ENCODE measurements at places on chromosomes 12 and 14.

- no peak for DNase-seq
Measured at GRCh38 chr12:26566675-26567074, 266.3 kb downstream of the ITPR2 start.

DNA sequence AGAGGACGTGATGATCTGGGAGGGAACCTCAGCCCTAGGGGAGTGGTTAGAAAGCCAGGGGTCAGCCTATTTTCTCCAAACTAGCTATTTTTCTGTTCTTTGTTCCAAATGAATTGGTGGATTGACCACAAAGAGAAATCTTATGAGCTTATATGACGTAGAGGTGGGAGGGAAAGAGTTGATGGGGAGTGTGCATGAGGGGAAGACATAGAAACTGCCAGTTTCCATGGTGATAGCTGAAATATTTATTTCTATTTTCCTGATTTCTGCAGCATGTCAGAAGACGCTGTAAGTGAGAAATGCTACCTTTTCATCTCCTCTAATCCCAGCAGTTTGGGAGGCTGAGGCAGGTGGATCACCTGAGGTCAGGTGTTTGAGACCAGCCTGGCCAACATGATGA is 51.4 kb upstream of the CISTR start:
- DNase-seq: no peak

DNA sequence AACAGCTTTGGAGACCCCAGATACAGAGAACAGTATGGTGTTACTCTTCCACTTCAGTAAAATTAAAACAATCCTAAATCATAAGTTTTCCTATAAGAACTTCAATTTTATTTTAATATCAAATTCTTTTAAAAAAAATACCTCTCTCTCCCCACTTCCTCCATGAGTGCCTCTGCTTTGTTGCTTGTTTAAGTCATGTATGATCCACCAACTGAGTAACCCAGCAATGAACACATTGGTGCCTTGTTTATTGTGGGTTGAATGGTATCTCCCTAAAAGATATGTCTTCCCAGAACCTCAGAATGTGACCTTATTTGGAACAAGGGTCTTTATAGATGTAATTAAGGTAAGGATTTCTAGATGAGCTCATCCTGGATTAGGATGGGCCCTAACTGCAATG is 143.5 kb upstream of the EGLN3 start:
- DNase-seq: no peak

DNA sequence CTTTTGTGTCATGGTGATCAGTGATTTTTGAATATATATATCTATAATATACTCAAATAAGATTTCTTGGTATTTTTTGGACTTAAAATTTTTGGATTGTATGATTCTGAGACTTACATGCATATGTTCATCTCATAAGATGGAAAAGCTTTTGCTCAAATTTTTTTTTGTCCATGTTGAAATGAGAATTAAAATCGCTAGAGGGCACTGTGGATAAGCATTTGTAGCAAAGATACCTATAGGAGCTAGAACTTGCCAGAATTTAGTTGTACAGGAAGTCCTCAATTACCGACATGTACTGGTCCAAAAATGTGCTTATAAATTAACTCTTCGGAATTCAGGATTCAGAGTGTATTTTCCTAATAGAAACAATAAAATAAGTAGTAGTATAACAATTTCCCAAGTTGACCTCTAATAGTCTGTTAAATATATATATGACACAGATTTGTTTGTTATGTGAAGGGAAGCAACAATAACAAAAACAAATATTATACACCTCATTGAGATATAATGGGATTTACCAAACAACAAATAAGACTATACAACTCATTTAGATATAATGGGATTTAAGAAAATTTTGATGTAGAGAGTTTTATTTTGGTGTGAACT is 179.6 kb downstream of the TMEM117 start:
- no peak for DNase-seq

DNA sequence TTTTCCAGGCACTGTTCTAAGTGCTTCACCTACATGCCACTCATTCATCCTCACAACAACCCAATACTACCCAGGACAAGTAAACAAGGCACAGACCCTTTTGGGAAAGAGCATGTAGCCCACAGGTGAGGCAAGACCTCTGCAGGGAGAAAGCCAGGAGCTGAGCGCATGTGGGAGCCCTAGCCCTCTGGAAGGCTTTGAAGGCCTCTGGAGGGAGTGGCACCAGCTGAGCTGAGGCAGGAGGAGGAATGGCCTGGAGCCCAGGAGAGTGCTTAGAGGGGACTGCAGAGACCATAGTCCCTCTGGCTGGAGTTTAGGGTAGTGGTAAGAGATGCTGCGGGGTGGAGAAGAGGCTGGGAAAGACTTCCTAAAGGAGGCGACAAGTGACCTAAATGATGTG is 516.5 kb downstream of the FUT8 start:
- DNase-seq: no peak

- no peak for DNase-seq
Measured at GRCh38 chr12:65885312-65885711, 61.0 kb downstream of the HMGA2 start.

DNA sequence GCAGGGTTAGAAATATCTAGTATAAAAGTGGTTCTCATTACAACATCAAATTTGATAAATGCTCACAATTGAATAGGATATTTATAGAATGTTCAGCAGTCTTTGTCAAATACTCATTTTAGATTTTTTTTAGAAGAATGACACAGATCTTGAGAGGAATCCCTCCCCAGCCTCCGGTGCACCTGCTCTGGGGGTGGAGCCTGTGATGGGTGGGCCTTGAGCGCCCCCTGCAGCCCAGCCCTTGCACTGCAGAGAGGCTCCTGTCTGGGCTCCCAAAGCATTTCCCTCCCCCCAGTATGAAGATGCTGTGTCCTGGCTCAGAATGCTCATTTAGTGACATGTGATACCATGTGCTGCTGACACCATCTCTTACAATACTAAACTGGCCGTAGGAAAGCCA is 792.3 kb downstream of the TMEM121 start:
- peak; percentile 46 for DNase-seq

GRCh38 chr12:116397148-116397547 is 119.7 kb upstream of the MED13L start:
- DNase-seq: no peak

GRCh38 chr12:108838194-108839017 is 19.0 kb downstream of the SSH1 start:
- DNase-seq: peak; percentile 33

DNA sequence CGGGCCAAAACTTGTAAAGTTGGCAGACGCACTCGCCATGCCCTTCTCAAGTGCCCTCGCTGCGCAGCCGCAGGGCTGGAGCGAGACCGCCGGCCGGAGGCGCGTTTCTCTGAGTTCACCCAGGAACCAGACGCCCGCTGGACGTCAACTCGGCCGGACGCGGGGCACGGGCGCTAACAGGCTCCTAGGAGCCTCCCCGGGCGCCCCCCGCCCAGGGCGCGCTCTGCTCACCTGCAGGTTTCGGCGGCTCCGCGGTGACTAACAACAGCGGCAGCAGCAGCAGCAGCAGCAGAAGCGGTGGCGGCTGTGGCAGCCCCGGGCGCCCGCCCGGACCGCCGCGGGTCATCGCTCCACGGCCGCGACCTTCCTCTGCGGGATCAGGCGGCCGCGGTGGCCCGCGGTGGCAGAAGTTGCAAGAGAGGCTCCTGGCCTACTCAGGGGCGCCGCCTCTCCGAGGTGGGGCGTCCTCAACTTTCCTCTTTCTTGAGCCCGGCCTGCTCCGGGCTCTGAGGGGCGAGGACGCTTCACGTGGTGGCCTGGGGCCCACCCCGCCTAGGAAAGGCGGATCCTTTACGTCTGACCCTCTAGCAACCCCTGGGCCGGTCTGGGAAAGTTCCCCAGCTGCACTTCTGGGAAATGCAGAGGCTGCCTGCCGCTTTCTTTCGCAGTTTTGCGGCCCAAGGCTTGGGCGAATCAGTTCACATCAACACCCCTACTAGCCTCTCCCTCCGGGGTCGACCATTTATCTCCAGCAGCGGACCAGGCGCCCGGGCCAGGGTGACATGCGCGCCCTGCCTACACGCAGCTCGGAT is at the start of gene PLBD1:
PLBD1 (minus strand) TSS at position 533 of the 812 bp plus-strand sequence; CDS start at position 346, 187 bp downstream.
- no peak for DNase-seq

- DNase-seq: no peak
Measured at GRCh38 chr14:75877292-75877691, 104.5 kb downstream of the TGFB3 start.

DNA sequence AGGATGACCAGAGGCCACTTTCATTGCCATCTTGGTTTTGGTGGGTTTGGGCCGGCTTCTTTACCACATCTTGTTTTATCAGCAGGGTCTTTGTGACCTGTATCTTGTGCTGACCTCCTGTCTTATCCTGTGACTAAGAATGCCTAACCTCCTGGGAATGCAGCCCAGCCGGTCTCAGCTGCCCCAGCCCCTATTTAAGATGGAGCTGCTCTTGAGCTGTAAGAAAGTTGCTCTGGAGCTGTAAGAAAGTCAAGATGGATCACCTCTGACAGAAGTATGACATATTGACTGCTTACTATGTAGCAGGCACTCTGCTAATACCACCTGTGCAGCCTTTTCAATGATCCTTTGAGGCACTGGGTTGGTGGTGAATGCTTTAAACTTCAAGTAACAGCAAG is 52.1 kb downstream of the RIN3 start:
- DNase-seq: no peak

DNA sequence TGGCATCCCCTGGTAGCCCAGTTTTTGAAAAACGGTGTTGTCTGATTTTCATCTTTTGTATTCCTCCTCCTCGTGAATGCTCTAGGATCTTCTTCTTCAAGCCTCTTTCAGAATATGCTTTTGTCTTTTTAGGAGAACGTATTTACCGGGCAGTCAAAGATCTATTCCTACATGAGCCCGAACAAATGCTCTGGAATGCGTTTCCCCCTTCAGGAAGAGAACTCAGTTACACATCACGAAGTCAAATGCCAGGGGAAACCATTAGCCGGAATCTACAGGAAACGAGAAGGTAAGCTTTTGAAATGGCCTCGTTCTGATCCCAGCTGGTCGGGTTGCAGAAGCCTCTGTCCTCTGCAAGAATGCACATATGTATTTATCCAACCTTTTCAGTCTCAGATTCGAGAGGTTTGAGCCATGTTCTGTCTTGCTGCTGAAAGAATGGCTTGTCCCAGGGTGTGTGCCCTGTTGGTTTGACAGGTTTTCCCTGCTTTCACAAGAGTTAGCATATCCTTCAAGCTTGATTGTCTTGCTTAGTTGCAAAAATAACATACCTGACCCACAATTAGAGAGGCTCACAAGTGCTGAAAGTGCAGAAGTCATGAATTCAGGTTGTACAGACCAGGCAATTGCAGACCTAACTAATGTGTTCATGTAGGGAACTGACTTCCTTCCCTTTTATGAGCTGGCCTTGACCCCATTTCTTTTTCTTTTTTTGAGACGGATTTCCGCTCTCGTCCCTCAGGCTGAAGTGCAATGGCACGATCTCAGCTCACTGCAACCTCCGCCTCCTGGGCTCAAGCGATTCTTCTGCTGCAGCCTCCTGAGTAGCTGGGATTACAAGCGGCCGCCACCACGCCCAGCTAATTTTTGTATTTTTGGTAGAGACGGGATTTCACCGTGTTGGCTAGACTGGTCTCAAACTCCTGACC is 6.8 kb downstream of the KMT5A start:
- no peak for DNase-seq

DNA sequence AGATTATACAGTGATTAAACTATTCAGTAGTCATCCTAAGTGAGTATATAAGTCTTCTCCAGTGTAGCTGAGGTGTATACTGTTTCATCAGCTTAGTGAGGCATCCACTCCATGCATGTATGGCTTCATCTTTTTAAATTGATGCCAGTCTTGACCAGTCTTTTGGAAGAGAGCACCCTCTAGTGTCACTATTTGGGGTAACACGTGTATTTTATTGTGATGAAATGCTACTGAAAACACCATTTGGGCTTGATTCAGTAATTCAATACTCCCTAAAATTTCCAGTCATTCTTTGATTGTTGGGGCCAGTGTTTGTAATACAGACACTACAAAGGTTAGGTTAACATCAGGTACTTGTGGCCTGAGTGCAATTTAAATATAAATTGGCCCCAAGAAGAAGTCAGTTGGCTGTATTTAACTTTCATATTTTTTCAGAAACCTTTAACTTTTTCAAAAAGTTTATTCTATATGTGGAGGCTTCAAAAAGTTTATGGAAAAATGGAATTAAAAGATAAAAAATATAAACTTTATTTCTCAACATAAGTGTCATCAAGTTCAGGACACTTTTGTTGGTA is 35.3 kb downstream of the MIPOL1 start:
- no peak for DNase-seq

DNA sequence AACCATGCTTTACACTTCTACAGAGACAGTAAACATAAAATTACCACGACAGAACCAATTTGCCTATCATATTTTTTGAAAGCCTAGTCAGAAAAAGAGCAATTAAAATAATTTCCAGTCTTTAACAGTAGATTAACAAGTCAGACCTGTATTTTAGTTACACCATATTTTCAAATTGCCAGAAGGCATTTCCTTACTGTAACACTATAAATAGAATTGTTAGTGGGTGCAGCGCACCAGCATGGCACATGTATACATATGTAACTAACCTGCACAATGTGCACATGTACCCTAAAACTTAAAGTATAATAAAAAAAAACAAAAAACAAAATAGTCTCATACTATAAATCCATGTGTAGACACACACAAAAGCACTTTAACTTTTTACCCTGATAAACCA is 16.0 kb downstream of the SOS2 start:
- no peak for DNase-seq

GRCh38 chr12:66688846-66689439 is 10.1 kb upstream of the GRIP1 start:
- no peak for DNase-seq

DNA sequence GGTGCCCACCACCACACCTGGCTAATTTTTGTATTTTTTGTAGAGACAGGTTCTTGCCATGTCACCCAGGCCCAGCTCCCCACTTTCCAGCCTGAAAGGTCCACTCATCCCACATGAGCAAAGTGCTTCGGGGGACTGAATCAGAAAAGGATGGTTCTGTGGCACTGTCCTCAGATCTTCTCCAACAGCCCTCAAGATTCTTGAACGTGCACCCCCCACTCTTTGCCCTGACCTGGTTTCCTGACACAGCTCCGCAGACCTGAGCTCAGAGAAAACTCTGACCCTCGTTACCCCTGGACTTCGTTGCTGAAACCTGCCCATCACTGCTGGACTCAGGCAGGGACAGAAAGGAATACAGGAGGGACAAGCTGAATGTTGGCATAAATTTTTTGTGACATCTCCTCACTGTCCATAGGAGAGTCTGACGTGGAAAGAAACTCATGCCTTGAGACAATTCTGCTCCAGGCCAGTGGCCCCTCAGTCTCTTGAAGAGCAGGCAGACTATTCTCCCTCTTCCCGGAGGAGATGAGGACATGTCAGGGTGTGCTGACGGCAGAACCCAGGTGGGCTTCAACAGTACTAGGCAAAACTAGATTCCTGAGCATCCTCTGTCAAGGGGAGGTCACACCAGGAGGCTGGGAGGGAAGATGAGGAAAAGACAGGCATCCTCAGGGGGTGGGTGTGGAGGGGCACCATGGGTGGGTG is 149.3 kb downstream of the DPF3 start:
- DNase-seq: no peak
